ENCODE measurements at places on chromosomes 5 and 9.

DNA sequence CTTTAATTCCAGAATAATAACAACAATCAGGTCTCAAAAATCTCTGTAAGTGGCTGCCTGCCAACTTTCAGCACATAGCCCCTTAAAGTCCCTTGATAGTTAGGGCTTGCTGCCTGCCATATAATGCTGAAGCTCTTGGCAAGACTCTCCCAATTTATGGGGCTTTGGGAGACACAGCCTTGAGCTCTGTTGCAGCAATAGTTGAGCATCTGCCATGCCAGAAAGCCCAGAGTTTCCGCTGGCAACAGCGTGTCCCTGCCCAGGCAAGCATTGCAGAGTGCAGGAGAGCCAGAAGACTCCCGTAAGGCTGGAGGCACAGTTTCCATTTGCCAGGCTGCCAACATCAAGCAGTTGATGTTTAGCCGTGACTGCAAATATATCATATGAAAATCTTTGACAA lies 678.5 kb upstream of the NUDT12 start:
- H3K4me3 ChIP-seq = no peak overlapping the region
- no peak for DNase-seq
- H3K27ac ChIP-seq = no peak overlapping the region

- H3K36me3 ChIP-seq = no peaks in the 10 kb centered on the region
- H3K4me3 ChIP-seq = no peak overlapping the region
- H3K27me3 ChIP-seq = no peaks in the 10 kb centered on the region
- H3K4me1 ChIP-seq = no peaks in the 10 kb centered on the region
Observed at GRCh38 chr5:121533814-121534213, 317.9 kb upstream of the FTMT start.

DNA sequence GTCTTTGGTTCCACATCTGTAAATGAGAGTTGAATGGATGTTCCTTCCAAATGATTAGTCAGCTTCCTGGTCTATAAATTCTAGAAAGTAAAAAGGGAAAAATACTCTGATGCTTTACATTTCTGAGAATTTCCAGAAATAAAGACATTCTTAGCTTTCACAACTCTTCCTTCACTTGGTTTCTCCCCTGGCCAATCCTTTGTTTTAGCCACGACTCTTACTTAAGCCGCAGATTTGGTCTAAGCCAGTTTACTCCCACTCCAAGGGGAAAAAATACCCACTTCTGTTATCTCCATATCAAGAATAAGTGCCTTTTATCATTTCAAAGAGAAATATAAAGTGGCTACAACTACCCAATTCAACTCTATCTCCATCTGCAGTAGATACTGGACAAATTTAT lies 29.7 kb downstream of the PWWP2A start:
- no peaks in the 10 kb centered on the region for H3K4me1 ChIP-seq
- no peak overlapping the region for H3K27ac ChIP-seq
- H3K27me3 ChIP-seq = no peaks in the 10 kb centered on the region
- no peak overlapping the region for H3K4me3 ChIP-seq

DNA sequence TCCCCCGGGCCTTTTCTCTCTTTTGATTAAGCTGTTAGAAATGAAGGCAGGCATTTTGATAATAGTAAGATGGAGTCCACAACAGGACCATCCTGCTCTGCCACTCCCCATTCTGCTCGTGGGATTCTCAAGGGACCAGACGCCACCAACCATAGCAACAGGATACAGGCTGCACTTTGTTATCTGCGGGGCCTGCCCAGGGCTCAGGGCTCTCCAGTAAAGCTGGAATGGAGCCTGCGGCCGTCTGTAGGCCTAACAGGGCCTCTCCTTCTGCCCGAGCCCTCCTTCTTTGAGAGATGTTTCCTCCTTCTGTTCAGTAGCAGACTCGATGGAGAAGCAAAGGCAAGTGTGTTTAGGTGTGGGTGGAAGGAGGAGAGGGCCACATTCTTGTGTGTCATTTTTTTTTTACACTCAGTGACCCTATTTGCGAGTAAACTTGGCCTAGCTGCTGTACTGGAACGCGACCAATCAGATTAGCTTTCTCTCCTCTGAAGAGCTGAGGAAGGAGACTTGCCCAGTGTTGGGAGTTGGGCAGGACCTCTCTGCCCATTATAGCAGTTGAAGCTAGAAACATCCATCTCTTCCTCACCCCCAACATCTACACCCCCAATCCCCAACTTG lies 8.9 kb upstream of the EPB41L4B start:
- H3K27ac ChIP-seq = no peak overlapping the region
- H3K27me3 ChIP-seq = peaks cover 2% of the 10 kb centered on the region

Measured in CD4-positive, CD25-positive, alpha-beta regulatory T cell (primary cell).